Stimulated activated naive CD4-positive, alpha-beta T cell (primary cell): ENCODE measurements at places on chromosomes 4 and X.

DNA sequence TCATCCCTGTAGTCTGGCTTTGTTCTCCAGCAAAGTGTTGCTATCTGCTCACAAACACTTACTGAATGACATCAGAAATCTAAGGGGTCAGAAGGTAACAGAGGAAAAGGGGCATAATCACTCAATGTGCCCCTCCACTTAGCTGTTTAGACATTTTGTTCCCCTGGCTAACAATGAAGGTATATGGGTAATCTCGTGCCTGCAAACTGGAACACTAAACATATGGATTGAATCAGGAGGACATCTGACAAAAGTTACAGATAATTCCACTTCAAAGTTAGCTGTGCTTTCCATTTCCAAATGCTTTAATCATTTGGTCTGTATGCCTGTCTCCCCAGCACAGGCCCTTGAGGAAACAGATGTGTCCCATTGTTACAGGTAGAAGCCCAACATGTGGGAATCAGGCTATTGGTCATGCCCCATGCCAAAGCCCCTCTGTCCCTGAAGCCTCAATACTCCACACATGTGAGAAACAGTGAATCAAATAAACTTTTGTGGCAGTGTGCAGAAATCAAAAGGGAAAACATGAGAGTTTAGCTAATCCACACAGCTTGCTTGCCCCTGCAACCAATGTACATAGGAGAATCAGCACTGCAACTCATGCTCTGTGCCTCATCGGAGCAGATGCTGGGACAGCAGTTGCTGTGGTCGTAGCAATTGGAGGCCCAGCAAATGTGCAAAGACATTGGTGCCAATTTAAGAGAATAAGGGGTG lies 111.7 kb downstream of the RNF150 start:
- no peak for DNase-seq

GRCh38 chr4:7472442-7473013 lies 37.8 kb upstream of the PSAPL1 start:
- DNase-seq: no peak

DNA sequence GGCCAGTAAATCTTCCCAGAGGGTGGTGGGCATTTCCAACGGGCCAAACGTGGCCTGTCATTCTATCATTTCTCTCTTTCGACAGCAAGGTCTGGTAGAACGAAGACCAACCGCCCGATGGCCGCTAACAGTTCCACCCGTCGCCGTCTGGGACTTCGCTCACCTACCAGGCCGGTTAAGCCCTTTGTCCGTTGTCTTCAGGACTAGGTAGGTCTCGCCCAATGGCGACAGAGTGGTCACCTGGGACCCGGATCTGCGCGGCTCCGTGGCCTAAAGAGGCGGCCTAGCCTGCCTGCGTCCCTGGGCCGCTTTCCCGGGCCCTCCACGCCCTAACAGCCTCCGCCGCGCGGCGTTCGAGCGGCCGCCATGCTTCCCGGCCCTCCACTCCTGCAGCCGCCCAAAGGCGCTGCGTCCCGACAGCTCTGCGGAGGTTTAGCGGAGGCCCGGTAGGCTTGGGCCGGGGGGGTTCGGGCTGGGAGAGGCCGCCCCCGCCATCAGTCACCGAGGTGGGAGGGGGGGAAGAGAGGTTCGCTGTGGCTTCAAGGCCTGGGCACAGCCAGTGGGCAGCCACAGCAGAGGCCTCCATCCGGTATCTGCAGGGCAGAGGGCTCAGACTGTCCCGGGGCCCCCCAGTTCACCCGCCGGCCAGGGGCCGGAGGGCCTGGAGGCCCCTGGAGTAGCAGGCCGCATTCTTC lies 194.0 kb upstream of the BRWD3 start:
- DNase-seq: no peak

DNA sequence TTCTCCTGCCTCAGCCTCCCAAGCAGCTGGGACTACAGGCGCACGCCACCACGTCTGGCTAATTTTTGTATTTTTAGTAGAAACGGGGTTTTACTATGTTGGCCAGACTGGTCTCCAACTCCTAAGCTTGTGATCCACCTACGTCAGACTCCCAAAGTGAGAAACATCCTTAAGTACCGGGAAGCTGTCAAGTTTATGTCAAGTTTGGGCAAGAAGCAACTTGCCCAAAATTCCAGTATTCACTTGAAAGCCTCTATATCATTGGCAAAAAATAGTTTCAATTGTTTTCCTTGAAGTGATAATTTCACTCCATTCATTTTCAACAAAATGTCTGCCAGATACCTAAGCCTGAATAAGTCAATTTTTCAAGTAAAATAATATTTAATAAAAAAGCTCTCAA lies 370.0 kb downstream of the FBXO8 start:
- DNase-seq: no peak

DNA sequence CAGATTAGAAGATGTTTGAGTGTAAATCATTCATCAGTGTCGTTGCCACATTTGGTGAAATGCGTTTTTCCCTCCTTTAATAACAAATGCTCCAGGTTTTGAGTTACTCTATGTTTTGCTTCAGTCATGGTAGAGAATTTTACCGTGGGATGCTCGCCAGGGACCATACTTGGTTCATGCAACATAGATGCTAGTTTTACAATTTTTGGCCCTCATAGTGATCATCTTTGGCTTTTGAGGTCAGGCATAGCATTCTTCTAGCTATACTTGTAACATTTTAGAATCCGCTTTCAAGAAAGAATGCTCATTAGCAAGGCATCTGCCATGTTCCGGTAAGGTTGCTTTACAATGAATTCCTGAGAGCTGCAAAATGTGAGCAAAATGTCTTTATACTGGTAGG lies 147.2 kb downstream of the SPCS3 start:
- DNase-seq: no peak

DNA sequence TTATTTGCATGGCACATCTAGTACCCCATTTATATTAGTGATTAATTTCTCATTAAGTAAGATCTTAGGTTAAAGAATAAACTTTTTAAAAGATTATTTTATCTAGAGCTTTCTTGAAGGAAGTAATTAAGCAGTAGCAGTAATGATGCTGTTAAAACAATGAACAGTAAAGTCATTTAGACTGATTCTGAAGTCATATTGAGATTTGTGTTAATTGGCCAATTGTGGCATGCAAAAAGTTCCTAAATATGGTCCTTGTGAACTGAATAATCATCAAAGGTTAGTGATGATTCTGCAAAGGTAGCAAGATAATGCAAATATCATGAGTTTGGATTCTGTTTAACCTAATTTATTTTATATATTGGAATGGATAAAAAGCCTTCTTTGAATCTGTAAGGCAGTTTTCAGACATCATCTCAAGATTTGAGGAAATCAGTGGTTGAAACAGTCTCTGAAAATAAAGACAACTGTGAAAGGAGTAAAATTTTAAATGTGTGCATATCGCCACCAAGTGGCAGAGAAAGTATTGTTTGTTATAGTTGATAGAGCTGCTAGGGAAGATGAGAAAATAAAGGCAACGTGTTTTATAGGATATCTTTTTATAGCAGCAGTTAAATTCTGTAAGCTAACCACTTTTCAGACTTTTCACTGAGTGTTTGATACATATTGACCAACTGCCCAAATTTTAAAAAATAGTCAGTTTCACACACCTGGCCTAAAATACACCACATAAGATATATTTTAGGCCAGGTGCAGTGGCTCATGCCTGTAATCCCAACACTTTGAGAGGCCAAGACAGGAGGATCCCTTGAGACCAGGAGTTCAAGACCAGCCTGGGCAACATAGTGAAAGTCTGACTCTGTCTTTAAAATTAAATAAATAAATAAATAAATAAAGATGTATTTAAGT lies 79.6 kb downstream of the CCKAR start:
- no peak for DNase-seq

DNA sequence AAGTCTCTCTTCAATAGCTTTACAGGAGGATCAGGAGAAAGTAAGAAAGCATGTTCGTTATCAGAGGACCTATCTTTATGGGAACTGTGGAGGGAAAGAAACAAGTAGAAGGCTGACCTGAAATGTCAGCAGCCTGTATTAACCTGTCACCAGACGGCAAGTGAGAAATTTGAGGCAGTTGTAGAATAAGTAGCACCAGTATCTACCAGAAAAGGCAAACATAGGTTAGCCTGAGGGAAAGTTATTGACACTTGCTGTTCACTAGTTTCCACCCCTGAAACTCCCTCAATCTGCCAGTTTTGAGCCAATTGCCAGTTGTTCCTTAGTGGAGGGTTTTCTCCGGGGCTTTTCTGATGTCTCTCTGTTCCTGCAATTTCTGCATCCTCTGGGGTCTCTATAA lies 36.4 kb downstream of the ZNF81 start:
- no peak for DNase-seq

DNA sequence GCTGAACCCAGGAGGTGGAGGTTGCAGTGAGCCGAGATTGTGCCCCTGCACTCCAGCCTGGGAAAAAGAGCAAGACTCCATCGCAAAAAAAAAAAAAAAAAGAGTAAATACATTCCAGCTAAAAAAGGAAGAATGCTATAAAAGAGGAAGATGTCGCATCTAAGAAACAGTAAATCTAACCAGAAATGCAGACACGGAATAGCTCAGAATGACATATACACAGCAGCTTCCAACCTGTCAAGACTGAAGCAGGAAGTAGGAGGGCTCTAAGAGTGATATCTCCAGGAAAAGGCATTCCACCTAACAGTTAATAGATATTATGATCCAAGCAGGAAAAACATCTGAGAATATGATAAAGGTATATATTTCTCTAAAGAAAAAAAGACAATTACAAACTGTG lies 16.0 kb downstream of the CLOCK start:
- no peak for DNase-seq
